ENCODE measurements at places on chromosomes 16 and 17. TPM values are rescaled to one million over a fixed set of nuclear protein-coding genes. Genes with fewer than 3 reads are reported as not detected.

- peak overlapping the region; percentile 89 for H3K4me3 ChIP-seq
- peaks cover 78% of the 10 kb centered on the region for H3K4me1 ChIP-seq
- no peaks in the 10 kb centered on the region for H3K27me3 ChIP-seq
- peaks cover 40% of the 10 kb centered on the region for H3K36me3 ChIP-seq
Observed at GRCh38 chr16:31181102-31181830, 1.3 kb downstream of the FUS start.

DNA sequence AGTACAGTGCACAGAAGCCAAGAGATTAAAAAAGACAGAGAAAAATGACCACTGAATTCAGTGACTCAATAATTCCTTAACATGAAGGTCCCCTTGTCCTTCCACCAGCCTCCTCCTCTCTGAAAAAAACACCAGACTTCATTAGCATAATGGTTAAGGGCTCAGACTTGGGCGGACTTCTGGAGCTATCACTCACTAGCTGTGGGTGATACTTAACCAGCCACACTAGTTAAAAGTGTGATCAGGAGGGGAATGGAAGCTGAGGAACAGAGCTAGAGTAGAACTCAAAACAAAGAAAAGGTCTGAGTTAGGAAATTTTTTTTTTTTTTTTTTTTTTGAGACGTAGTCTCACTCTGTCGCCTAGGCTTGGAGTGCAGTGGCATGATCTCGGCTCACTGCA, 23.2 kb downstream of the ZNF652 start:
- H3K27ac ChIP-seq = peak overlapping the region; percentile 32
- H3K4me1 ChIP-seq = peaks cover 57% of the 10 kb centered on the region
- no peaks in the 10 kb centered on the region for H3K36me3 ChIP-seq
- no peaks in the 10 kb centered on the region for H3K27me3 ChIP-seq
- H3K4me3 ChIP-seq = no peak overlapping the region

DNA sequence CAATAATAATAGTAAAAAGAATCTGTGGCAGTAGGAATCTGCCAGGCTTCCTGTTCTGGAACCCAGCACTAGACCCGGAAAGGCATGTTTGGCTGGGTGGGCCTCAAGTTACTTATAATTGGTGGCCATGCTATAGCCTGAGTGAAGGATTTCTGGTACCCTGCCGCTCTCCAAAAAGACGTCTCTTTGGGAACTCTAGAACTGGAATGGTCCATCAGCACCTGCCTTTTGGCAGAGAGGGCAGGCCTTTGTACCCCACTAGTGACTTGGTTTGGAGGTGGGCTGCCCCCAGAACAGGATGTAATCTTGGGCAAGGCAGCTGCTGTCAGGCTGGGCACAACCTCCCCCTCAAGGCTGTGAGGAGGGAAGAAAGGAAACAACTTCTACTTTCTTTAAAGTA, 29.3 kb upstream of the ST6GALNAC1 start:
- no peak overlapping the region for H3K27ac ChIP-seq
- peaks cover 31% of the 10 kb centered on the region for H3K4me1 ChIP-seq
- no peak overlapping the region for H3K4me3 ChIP-seq
- DNase-seq = no peak

GP1BA gene
- 2.2 TPM for total RNA-seq

DNA sequence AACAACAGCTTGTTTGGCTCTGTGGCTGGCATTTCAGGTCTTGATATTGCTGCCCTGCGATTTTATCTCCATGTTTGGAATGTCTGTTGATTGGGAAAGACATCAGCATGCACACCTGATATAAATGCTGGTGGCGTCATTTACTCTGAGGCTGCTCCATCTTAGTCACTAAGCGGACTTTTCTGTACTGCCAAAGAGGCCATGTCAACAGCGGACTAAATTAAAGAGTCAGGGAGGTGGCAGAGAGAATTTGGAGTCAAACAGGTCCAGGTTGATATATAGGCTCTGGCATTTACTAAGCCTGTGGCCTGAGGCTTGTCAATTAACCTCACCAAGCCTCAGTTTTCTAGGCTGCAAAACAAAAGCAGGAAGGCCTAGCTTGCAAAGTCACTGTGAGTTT, 6.2 kb downstream of the RBFOX1 start:
- H3K27me3 ChIP-seq = no peaks in the 10 kb centered on the region
- H3K36me3 ChIP-seq = no peaks in the 10 kb centered on the region
- no peak for DNase-seq
- no peak overlapping the region for H3K4me3 ChIP-seq

DNA sequence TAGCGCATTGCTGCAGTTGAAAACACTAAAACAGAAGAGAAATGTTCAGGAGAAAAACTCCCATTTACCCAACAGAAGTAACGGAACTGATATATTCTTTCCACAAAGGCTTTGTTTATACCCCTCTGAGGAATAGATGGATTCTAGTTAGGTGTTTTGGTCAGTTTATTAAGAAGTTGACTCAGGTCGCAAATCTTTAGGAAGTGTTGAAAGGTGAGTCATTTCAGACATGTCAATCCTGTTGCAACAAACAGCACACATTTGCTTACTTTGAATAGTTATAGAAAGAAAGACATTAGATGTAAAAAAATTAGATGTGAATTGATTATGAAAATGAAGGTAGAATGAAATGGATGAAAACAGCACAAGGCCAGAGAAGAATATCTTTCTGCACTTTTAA, 941.0 kb downstream of the KCNJ2 start:
- no peak overlapping the region for H3K4me3 ChIP-seq
- no peaks in the 10 kb centered on the region for H3K36me3 ChIP-seq
- no peak overlapping the region for H3K27ac ChIP-seq
- DNase-seq = no peak
- no peaks in the 10 kb centered on the region for H3K27me3 ChIP-seq
- no peaks in the 10 kb centered on the region for H3K4me1 ChIP-seq

GRCh38 chr16:53069772-53070171, 15.0 kb downstream of the CHD9 start:
- DNase-seq = no peak
- peaks cover 56% of the 10 kb centered on the region for H3K4me1 ChIP-seq
- no peak overlapping the region for H3K4me3 ChIP-seq
- H3K27me3 ChIP-seq = no peaks in the 10 kb centered on the region

- H3K27me3 ChIP-seq = no peaks in the 10 kb centered on the region
- H3K4me3 ChIP-seq = no peak overlapping the region
- DNase-seq = no peak
- H3K4me1 ChIP-seq = no peaks in the 10 kb centered on the region
- no peak overlapping the region for H3K27ac ChIP-seq
Observed at GRCh38 chr17:28684963-28685362, 23.0 kb downstream of the SUPT6H start.

- no peaks in the 10 kb centered on the region for H3K36me3 ChIP-seq
- H3K4me1 ChIP-seq = peaks cover 49% of the 10 kb centered on the region
- H3K27me3 ChIP-seq = no peaks in the 10 kb centered on the region
- DNase-seq = no peak
- no peak overlapping the region for H3K4me3 ChIP-seq
Observed at GRCh38 chr16:85057212-85057889, 29.8 kb downstream of the KIAA0513 start.

LYRM9 gene
- total RNA-seq = 13.0 TPM

DNA sequence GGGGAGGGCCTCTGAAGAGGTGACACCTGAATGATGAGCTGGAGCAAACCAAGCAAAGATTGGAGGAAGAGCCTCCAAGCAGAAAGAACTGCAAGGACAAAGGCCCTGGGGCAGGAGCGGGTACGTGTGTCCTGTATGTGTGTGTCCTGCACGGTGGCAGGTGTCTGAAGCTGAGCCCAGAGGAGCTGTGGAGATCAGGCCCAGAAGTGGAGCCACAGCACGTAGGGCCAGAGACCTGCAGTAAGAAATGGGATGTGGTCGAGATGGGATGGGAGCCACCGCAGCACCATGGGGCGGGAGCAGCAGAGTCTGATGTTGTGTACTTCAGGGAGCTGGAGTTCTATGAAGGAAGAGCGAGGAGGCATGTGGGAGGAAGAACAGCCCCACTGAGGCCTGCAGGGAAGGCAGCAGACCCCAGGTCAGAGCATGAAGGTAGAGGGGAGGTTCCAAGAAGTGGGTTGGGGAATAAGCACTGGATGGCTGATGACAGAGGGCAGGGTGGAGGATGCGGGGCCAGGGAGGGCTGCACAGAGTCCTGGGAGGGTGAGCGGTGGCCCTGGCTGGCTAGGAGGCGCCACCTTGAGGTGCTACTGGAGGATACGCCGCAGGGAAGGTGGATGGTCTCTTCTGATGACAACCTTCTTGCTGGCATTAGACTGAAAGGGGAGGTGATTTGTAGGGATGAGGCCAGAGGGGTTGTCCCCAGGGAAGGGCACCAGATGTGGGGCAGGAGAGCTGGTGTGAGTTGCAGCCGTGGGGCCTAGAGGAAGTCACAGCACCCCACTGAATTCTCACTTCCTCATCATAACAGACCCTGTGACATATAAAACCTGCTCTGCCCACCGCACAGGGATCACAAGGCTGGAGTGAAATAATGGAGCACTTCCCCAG, 10.6 kb upstream of the CETP start:
- H3K4me3 ChIP-seq = no peak overlapping the region
- DNase-seq = peak; percentile 73
- peaks cover 15% of the 10 kb centered on the region for H3K4me1 ChIP-seq
- peak overlapping the region; percentile 7 for H3K27ac ChIP-seq
- H3K27me3 ChIP-seq = no peaks in the 10 kb centered on the region

DNA sequence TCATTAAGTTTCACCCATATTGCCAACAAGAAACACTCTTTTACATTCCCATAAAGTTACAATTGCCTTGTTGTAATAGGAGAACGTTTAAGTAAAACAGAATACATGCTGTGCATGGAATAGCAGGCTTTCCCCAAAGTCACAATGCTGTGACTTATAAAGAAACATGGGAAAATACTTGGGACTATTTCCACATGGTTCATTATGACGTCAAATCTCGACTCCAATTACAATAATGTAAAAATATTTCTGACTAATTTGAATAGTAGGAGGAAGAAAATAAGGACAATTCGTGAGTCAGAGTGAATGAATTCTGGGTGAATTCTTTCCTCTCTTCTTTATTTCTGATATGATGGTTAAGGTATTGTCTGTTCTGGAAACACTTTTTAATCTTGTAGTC, 52.8 kb downstream of the CDH11 start:
- H3K36me3 ChIP-seq = no peaks in the 10 kb centered on the region
- no peak for DNase-seq
- H3K27me3 ChIP-seq = no peaks in the 10 kb centered on the region
- H3K4me1 ChIP-seq = no peaks in the 10 kb centered on the region
- H3K4me3 ChIP-seq = no peak overlapping the region

AURKB gene
- total RNA-seq = 2.1 TPM

SDR42E1 gene
- 3.6 TPM for total RNA-seq

DNA sequence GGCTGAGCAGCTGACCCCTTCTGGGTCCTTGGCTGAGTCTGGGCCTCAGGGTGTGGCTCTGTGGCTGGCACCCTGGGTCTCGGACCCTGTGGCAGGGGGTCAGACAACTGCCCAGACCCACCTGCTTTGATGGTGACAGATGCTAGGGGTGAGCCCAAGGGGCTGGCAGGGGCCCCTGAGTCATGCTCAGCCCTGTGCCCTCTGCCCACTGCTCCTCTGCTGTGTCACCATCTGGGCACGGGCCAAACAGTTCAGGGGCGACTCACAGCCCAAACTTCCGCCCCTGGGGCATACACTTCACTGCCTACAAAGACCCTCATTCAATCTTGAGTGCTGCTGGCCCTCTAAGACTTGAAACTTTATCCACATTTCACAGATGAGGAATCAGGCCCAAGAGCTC, 5.7 kb downstream of the ADGRG1 start:
- H3K36me3 ChIP-seq = no peaks in the 10 kb centered on the region
- no peak overlapping the region for H3K27ac ChIP-seq
- no peaks in the 10 kb centered on the region for H3K27me3 ChIP-seq
- DNase-seq = no peak
- peaks cover 25% of the 10 kb centered on the region for H3K4me1 ChIP-seq

DNA sequence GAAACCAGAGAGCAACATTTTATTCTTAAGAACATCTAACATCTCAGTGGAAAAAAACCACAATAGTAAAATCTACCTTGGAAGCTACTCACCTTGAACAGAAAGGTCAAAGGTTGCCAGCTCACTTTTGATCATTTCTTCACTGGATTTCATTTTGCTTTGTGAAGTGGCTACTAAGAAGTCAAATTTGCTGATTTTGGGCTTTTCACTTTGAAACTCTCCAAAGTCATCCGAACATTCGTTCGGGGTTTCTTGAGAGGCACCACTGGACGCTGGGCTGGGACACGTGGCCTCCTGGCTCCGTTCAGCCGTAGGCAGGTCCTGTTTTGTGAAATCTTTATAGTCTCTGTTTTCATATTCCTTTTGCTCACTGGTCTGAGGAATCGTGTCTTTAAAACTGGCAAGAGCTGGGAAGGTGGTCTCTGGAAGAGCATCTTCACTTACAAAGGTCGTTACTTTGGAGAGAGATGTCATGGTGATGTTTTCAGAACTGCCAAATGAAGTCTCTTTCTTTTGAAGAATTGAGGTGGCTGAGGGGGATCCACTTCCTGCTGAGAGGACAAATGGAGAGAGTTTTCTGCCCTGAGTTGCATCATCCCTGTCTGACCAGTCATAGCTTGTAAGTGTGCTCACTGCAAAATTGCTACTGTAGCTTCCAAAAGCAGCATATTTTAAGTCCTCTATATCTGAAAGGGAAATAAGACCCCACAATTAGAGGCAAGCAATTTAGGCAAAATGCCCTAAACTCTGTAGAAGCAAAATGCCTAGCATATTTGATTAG, 52.4 kb downstream of the DUSP14 start:
- no peak for DNase-seq
- no peaks in the 10 kb centered on the region for H3K27me3 ChIP-seq
- H3K27ac ChIP-seq = no peak overlapping the region
- no peak overlapping the region for H3K4me3 ChIP-seq
- peaks cover 85% of the 10 kb centered on the region for H3K36me3 ChIP-seq

DNA sequence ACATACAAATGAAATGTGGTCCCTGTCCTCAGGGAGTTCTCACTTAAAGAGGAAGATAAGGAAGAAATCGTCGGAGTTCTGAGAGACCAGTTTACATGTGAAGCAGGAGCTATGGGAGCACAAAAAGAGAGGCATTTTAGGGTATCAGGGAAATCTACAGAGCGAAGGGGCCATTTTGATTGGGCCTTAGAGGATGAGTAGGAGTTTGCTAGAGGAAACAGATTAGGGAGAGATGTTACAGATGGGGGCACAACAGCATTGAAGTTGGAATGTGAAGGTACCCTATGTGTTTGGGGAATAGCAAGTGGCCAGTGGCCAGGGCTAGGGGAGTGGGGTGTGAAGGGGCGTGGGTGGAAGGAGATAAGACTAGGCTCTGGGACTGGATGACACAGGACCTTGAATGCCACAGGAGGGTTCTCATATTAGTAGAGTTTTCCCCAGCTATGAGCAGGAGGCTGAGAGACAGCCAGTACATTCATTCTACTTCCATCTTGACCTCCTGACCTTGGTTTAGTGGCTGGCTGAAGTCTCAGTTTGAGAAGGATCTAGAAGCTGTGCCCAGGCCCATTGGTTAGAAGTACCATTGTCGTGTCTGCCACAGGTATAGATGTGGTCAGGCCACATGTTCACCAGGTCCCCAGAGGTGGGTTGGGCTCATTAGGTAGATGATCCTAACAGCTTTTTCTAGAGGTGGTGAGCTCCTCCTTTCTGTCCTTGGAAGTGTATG, 34.8 kb downstream of the CPNE2 start:
- peaks cover 72% of the 10 kb centered on the region for H3K4me1 ChIP-seq
- H3K27ac ChIP-seq = no peak overlapping the region
- no peak overlapping the region for H3K4me3 ChIP-seq
- H3K27me3 ChIP-seq = no peaks in the 10 kb centered on the region
- no peak for DNase-seq
- H3K36me3 ChIP-seq = no peaks in the 10 kb centered on the region
